ENCODE measurements at places on chromosomes 1 and 21.

GRCh38 chr1:109821221-109821669 lies 57.5 kb upstream of the EPS8L3 start:
- no peak for DNase-seq

DNA sequence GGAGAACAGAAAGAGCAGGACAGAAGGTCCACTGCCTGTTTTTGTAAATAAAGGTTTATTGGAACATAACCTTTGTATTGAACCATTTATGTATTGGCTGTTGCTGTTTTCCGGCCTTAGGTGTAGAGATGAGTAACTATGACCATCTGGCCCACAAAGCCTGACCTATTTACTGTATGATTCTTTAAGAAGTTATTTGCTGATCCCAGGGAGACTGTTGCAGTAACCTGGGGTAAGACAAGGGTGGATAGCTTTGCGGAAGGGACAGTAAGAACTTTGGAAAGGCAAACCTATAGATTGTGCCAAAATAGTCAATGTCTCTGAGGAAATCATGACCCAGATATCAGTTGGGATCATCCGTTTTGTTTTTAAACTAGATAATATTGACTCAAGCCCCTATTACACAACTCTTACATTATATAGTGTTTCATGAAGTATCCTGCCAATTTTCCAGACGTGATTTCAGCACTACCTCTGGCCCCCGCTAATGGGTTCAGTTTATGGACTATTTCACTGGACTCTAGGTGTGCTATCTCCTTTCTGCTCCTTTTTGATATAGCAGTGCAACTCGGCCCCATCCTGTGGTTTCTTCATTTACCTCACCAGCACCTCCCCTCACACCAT lies 20.8 kb upstream of the TLCD4 start:
- DNase-seq, result no peak

- DNase-seq, result no peak
Measured at GRCh38 chr1:160789051-160789701, 6.8 kb upstream of the LY9 start.

- DNase-seq, result no peak
Measured at GRCh38 chr1:150973258-150973835, 1.3 kb downstream of the CERS2 start.

- DNase-seq, result no peak
Measured at GRCh38 chr21:45145146-45145545, 70.8 kb downstream of the ADARB1 start.

Data from head of caudate nucleus (tissue), 42 donors.